ENCODE measurements at places on chromosomes 16 and 17.

DNA sequence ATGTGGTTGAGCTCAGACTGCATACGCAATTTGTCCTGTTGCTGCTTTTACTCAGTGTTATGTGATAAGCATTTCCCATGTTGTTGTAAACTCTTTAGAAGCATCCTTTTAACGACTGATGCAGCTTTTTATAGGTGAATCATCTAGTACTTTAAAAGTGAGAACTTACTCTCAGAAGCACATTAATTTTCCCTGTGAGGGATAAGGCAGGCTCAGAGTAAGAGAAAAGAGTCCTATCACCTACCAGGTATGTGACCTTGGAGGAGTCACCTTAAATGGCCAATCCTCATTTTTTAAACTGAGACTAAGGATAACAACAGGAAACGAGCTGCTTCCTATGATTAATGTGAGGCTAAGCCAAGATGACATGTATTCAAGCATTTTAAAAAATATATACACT, 34.4 kb upstream of the GAN start:
- DNase-seq: no peak

GRCh38 chr16:85683363-85683762, 5.4 kb downstream of the GINS2 start:
- DNase-seq: no peak

GRCh38 chr16:87369117-87369765, 14.3 kb downstream of the FBXO31 start:
- no peak for DNase-seq

DNA sequence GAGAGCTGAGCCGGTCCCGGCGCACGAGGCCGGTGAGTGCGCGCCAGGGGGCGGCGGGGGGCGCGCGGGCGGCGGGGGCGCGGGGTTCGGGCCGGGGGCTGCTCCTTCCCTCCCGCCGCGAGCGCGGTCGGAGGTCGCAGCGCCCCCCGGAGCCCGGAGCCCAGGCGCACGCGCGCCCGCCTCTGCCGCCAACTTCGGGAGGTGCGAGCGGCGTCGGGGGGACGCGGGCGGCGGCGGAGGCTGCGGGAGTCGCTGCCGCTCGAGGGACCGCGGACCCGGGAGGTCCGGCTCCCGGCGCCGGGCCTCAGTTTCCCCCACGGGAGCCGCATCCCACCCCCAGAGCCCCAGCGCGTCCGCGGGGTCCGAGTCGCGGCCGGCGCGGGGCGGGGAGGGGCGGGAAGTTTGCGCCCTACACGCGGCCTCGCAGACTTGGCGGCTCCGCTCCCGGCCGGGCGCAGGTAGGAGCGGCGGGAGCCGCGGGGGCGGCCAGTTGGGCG, at the start of gene PRR35:
Gene PRR35 (plus strand): TSS at position 191 of the 497 bp plus-strand sequence. CDS start 2,901 bp downstream, outside the sequence.
- no peak for DNase-seq

DNA sequence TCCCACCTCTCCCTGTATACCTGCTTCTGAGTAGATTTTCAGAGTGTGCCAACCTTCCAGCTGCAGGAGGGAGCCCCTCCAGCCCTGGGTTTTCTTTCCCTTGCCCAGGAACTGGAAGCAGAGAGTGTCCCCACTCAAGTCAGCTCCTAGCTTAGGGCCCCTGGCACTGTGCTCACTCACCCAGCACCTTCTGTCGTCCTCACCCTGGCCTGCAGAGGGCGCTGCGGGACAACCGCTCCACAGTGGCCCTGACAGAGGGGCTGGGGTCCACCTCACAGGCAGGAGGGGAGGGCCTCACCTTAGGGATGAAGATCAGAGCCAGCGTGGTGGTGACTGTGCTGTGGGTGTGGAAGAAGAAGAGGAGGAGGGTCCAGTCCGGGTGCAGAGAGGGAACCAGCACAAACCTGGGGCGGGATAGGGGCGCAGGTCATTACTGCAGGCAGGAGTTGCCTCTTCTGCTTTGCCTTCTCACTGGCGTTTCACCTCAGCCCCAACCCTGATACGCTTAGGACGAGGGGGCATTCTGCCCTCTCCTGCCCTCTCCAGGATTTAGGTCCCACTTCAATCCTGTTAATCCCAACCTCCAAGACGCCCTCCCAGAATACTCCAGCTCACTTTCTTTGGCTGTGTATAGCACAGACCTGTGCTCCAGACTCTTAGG, 10.0 kb downstream of the GPR179 start:
- no peak for DNase-seq

GRCh38 chr16:12868788-12869187, 32.6 kb upstream of the SHISA9 start:
- no peak for DNase-seq

- DNase-seq: no peak
Observed at GRCh38 chr16:138049-138417, 440 bp downstream of the NPRL3 start.

- no peak for DNase-seq
Observed at GRCh38 chr17:51548125-51548524, 287.8 kb downstream of the UTP18 start.

GRCh38 chr17:80352991-80353665, 61.8 kb upstream of the ENDOV start:
- DNase-seq: no peak

DNA sequence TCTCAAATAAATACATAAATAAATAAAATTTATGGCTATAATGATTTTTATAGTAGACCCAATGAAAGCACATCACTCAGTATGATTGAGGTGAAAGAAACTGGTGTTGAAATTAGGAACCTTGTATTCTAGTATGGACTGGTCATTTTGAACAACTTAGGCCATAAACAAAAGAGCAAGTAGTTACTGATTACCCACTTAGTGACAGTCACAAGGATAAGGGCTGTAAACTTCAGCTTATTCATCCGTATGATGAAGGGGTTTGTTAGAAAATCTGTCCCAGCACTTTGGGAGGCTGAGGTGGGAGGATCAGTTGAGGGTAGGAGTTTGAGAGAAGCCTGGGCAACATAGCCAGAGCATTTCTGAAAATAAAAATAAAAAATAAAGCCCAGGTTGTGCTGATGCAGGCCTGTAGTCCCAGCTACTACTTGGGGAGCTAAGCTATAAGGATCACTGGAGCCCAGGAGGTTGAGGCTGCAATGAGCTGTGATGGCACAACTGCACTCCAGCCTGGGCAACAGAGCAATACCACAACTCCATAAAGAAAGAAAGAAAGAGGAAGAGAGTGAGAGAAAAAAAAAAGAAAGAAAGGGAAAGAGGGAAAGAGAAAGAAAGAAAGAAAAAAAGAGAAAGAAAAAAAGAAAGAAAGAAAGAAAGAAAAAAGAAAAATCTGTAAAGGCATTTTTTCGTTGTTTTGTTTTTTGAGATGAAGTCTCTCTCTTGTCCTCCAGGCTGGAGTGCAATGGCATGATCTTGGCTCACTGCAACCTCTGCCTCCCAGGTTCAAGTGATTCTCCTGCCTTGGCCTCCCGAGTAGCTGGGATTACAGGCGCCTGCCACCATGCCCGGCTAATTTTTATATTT, 4.2 kb upstream of the SPAG9 start:
- no peak for DNase-seq

DNA sequence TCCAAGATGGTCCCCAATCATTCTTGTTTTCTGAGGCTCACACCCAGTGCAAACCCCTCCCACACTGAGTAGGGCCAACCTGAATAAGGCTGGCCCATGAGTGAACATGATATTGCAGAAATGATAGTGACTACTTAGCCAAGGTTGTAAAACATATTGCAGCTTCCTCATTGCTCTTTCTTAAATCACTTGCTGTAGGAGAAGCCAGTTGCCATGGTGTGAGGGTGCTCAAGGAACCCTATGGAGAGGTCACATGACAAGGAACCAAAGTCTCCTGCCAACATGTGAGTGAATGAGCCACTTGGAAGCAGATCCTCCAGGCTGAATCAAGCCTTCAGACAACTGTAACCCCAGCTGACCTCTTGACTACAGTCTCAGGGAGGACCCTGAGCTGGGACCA, 191.4 kb downstream of the RGS9 start:
- no peak for DNase-seq

DNA sequence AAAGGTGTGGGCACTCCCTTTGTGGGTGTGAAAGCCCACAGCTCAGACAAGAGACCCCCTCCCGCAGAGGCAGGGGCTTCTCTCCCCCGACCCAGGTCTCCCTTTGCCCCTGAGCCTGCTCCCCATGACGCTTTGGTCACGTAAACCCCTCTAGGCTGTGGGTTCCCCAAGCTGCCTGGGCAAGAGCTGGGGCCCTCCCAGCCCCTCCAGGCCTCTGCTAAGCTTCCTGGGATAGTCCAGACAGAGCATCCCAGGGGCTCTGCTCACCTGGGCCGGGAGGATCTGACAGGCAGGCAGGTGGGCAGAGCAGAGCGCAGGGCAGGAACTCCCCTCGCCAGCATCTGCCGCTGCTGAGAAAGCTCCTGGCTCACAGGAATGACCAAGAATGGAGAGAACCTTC, 177.3 kb downstream of the BANP start:
- no peak for DNase-seq

DNA sequence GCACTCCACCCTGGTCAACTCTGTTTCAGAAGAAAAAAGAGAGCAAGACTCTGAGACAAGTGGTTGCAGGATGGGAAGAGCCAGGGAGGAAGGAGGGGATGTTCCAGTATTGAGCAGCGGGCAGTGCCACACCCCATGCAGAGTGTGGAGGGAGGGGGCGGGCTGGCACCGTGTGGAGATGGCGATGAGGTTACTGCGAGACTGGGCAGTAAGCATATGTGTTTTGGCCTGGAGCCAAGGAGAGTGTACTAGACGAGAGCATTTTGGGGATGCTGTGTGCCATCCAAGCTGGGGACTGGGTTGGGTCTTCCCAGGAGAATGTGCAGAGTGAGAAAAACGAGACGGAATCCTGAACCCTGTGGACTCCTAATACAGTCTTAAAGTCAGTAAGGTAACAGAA, 3.4 kb downstream of the TBC1D24 start:
- DNase-seq: no peak

- no peak for DNase-seq
Observed at GRCh38 chr16:27301236-27301861, 12.4 kb upstream of the IL4R start.

DNA sequence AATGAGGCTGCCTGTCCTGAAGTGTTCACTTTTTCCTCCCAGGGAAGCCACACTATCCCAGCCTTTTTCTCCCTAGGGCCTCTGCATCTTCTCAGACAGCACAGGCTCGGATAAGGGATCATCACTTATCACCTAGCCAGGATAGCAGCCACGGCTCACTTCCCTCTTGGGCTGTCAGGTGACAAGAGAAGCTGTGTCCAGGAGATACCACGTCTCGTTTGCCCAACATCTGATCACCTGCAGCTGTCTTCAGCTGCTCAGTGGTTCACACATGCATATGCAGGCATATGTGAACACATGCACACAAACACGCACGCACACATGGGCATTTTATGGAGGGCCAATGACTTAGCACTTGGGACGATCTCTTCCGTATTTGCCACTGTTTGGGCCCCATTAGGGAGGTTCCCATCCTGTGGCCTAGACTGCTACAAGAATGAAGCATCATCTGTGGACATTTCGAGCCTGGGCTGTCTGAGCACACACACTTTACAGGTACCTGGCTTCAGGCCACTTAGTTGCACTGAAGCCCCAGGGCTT, 32.4 kb upstream of the ADORA2B start:
- DNase-seq: no peak

GRCh38 chr17:29590411-29591145, 1.1 kb upstream of the GIT1 start:
- no peak for DNase-seq

GRCh38 chr17:1029922-1030644, 33.2 kb downstream of the TIMM22 start:
- no peak for DNase-seq

DNA sequence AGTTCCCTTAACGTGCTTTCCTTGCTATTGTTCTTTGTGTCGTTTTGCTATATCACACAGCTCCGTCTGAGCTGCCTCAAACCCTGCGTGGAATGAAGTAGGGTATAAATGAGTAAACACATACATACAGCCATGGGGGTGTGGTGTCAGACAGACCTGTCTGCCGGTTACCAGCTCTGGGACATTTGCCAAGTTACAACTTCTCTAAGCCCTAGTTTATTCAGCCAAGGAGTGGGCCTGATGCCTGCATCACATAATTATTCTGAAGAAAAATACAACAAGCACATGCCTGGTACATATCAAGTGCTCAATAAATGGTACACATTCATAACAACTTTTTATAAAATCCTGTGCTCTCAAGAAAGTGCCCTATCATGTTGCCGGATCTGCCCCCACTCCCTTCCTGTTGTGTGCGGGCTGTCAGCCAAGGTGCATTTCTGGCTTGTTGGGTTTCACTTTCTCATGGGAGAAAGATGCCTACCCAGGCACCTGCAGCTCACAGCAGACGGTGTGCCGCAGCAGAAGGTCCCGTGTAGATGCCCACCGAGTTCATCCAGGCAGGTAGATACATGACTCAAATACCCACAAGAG, 30.5 kb downstream of the SMPD3 start:
- no peak for DNase-seq

DNA sequence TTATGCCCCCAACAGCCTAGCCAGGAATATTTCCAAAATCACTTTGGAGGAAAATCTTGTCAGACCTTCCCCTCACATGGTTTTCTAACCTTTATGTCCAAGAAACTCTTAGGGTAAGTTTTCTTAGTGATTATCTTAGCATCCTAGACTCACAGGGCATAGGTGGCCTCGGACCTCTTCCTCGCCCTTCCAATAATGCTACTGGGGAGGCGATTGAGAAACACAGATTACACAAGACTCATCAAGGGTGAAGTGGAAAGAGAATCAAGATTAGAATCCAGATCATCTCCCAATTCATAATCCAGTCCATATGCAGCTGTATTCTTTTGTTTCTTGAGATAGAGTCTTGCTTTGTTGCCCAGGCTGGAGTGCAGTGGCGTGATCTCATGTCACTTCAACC, 358.4 kb upstream of the CDH5 start:
- DNase-seq: no peak

DNA sequence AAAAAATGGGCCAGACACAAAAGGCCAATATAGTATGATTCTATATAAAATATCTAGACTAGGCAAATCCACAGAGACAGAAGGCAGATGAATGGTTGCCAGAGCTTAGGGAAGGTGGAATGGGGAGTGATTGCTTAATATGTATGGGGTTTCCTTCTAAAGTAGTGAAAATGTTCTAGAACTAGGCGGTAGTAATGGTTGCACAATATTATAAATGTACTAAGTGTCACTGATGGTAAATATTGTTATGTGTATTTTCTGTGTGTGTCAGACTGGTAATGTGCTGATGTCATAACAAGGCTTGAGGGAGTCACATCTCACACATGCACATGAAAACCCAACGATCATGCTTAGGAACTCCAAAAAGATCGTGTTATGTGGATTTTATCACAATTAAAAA, 106.9 kb upstream of the SIAH1 start:
- no peak for DNase-seq

DNA sequence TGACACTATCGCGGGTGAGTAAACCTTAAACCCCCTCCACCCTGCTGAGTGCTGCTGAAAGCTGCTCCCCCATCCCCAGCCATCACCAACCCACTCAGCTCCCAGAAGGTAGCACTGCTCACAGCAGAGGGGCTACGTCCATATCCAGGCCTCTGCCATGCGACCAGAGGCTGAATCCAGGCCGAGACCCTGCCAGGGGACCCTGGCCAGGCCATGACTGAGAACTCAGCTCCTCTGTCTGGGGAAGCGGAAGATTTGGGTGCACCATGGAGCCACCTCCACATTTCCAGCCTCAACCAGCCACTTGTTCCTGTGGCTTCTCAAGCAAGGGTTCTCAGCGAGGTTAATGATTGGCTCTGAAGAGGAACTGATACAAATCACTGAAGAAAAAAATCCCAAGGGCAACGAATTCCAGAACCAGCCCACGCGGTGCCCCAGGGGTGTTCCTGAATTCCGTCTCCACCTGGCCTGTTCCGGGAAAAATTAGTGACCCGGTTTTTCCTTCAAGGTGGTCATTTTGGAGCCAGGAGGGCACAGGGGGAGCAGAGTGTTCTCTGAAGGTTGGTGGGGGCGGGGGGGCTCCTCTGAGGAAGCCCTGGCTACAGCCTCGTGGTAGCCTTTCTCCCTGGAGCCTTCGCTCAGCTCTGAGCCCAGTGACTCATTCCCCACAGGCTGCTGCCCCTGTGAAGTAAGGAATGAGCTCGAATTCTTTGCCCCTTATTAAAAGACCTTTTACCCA, 9.3 kb upstream of the SLC16A5 start:
- no peak for DNase-seq
